ENCODE measurements at places on chromosomes 16 and 17.

- no peak for DNase-seq
Measured at GRCh38 chr16:57639172-57639887, 10.9 kb downstream of the ADGRG1 start.

- peak; percentile 74 for DNase-seq
Measured at GRCh38 chr17:82238472-82239201, 9.8 kb downstream of the SLC16A3 start.

DNA sequence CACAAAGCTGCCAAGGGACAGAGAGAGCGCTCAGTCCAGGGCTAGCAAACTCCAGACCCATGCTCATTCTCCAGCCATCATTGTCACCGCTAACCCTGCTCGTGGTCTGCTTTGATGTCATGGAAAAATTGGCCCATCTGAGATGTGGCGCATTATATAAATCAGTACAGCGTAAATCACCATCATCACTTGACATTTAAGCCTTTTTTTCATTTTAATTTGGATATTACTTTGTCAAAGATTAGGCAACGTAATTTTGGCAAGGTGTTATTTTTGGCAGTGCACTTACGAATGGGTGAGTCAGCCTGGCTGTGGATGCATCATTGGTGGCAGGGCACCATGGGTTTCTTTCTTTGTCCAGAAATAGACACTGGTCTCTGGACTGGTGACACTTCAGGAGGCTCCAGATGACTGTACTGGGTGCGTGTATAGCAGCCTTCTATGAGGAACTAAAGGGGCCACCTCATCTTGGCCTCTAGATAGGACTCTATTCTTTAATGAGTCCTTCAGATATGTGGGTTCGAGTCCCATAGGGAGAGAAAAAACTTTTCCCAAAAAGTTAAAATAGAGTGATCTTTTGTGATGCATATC lies 166.3 kb downstream of the MSI2 start:
- peak; percentile 44 for DNase-seq

- no peak for DNase-seq
Measured at GRCh38 chr17:19391432-19391831, 4.4 kb upstream of the MFAP4 start.

- DNase-seq, result no peak
Measured at GRCh38 chr17:15143524-15143923, 121.6 kb downstream of the PMP22 start.

DNA sequence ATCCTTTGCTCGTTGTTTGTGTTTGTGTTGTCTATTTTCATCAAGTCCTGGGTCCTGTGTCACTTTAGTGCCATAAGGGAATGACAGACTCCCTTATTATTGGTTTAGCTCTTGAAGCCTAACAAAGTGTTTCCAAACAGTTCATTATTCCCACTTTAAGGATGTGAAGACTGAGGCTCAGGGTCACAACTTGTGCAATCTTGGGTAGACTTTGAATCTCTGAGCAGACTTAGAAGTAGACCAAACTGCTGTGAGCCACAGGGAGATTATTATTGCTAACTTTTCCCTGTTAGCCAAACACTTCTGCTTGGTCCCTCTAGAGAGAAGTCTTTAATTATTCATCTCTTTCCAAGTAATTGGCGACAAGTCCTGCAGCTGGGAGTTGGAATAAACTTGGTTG lies 31.8 kb downstream of the PRKCB start:
- DNase-seq, result no peak

Data from stimulated activated CD4-positive, alpha-beta T cell treated with anti-CD3 and anti-CD28 coated beads, Interleukin-1b, Interleukin-23, amount 100 ng/mL, for 48 hours (primary cell).